ENCODE measurements at places on chromosomes 12 and 14. TPM values are rescaled to one million over a fixed set of nuclear protein-coding genes. Genes with fewer than 3 reads are reported as not detected.

GRCh38 chr12:119195256-119195655, 16.5 kb downstream of the HSPB8 start:
- no peak for DNase-seq

GRCh38 chr14:68598621-68599447, 194.0 kb downstream of the ZFP36L1 start:
- peak; percentile 93 for DNase-seq

Gene KRT77
- total RNA-seq, result not detected

Gene BCL2L14
- total RNA-seq, result not detected
